ENCODE measurements at places on chromosomes 2 and 18.
A peak's percentile ranks its signal among the peaks of the same experiment; 100 is the strongest.

- no peak for DNase-seq
Observed at GRCh38 chr2:29317077-29317517, 201.9 kb downstream of the CLIP4 start.

- DNase-seq, result no peak
Observed at GRCh38 chr2:235098736-235099494, 147.1 kb downstream of the SH3BP4 start.

- no peak for DNase-seq
Observed at GRCh38 chr2:182767578-182767977, 51.5 kb downstream of the DNAJC10 start.

GRCh38 chr2:120441351-120441700, 95.4 kb downstream of the INHBB start:
- DNase-seq, result no peak

DNA sequence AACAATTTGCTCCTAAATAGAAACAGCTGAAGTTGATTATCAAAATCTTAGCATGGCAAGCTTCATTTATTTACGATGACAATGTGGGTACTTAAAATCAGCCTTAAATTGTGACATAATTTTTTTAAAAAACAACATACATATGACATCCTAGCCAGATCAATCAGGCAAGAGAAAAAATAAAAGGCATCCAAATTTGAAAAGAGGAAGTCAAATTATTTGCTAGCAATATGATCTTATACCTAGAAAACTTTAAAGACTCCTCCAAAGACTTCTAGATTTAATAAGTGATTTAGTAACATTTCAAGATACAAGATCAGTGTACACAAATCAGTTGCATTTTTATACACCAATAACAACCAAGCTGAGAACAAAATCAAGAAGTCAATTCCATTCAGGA, 14.3 kb upstream of the PPP3R1 start:
- DNase-seq, result no peak

DNA sequence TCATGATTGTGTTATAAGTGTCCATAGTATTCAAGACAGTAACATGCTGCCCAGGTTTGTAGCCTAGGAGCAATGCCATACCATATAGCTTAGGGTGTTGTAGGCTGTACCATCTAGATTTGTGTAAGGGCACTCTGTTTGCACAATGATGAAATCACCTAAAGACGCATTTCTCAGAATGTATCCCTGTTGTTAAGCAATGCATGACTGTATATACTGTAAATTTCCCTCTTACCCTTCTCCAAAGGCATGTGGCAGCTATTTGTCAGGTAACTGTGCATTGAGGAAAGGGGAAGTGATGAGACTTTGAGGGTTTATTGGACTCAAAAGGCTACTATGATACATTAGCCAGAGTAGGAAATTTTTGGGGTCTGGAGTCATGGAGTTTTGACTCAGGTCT, 180.8 kb downstream of the VAPA start:
- no peak for DNase-seq

GRCh38 chr2:55431982-55432627, 12.4 kb upstream of the CCDC88A start:
- DNase-seq, result peak; percentile 24

DNA sequence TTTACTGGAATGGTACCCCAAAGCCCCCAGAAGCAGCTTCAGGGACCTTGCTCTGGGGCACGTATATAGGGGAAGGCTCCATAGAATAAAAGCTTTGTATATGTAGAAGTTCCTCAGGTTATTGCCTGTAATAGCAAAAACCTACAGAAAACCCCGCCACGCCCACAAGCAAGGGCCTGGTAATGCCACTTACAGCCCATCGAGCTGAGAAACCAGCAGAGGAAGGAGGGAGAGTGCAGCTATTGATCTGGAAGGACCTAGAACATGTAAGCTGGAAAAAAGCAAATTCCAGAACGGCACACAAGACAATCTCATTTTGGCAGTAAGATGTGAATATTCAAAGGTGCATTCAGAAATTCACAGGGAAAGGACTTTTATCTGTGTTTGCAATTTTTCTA, 15.8 kb downstream of the HS1BP3 start:
- DNase-seq, result no peak

- DNase-seq, result no peak
Observed at GRCh38 chr2:6818012-6818411, 47.7 kb downstream of the CMPK2 start.

DNA sequence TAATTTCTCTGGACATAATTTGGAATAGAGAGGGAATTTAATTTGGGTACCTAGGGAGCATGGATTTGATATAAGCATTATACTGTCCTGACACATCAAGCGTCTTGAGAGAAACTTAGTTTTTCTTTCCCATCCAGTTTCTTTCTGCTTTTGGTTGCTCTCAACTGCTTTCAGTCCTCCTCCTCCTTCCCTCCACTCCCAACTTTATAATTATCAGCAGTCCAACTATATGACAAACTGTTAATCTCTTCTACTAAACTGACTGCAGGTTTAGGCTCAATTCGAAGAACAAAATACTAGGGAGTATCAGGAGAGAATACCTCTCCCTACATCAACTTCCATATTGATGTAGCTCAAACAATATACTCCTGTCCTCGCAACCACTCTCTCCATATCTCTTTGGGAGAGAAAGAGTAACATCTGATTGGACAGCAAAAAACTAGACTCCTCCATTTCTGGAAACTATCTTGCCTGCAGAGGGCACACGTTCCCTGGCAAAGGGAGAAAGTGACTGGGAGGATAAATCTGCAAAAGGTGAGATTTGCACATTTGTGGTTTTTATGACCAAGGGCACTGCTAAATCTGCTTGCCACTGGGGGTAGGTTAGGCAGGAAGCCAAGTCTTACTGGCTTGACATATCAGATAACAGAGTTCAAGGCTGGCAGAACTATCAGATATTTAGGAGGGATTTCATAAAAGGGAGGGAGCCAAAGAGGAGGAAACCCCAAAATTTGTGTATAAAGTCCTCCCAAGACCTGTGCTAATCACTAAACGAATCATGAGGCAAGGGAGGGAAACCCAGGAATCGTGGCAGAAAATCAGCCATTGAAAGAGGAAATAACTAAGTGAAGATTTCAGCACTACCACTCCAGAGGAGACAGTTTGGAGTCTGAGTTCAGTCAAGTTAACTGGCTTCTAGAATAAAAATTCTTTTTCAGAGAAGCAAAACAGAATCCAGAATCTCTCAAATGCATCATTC, 40.0 kb downstream of the ICA1L start:
- DNase-seq, result peak; percentile 70

DNA sequence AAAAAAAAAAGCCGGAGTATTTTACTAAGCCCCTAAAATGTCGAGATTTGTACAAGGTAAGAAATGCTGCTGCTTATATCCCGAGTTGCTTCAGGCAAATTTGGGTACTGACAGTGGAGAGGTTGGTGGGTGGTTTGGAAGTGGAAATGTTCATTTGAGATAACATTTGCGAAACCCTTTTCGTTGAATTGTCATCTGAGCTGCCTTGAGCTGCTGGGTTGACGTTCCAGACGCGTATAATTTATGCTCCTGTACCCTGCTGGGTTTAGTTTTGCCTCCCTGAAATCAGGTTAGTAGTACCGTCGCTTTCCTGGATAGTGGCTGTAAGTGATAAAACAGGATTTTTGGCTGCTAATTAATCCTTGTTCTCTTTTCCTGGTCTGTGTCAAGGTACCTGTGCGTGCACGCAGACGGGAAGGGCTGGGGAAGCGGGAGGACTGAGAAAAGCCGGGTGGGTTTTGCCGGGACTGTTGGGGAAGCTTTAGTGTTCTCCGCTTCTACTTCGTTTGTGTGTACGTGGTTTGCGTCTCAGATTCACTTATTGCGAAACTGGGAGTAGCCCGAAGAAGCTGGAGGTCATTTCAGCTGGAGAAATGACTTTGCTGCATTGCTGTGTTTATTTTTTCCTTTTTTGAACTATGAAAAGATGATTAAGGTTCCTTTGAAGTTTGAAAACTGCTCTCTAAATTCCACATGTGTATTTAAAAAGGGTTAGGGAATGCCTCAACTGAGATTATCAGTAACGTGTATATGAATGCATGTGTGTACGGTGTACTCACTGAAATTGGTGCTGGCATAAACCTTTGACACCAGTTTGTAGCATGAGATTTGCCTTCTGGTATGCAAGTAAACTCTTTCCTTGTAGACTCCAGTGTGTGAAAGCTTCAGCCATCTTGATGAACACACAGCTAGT, 709 bp downstream of the UGP2 start:
- DNase-seq, result no peak

All from HFF-Myc (cell line).